Foreskin fibroblast (primary cell): ENCODE measurements at places on chromosomes 3 and 15.
A peak's percentile ranks its signal among the peaks of the same experiment; 100 is the strongest.

DNA sequence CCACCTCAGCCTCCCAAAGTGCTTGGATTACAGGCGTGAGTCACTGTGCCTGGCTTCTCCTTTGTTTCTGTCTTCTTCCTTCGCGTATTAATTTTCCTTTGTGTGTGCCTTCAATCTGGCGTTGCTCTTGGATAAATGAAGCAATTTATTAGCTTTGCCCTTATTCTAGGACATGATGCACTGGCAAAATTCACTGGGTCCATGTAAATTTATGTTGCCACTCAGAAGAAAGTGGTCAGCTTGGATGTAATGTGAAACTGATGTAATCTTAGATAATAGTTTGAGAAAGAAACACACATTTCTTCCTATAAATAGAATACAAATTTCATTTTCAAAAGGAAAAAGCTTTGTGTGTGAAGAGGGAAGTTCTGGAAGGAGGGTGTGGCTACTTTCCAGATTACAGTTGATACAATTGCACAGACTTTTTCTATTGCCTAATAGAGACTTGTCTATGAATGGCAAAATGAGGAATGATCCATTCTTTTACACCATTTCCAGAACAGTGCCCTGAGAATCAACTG, 23.3 kb upstream of the ATP1B3 start:
- no peak for DNase-seq

- DNase-seq: no peak
Measured at GRCh38 chr3:194276768-194277103, 74.4 kb downstream of the CPN2 start.

DNA sequence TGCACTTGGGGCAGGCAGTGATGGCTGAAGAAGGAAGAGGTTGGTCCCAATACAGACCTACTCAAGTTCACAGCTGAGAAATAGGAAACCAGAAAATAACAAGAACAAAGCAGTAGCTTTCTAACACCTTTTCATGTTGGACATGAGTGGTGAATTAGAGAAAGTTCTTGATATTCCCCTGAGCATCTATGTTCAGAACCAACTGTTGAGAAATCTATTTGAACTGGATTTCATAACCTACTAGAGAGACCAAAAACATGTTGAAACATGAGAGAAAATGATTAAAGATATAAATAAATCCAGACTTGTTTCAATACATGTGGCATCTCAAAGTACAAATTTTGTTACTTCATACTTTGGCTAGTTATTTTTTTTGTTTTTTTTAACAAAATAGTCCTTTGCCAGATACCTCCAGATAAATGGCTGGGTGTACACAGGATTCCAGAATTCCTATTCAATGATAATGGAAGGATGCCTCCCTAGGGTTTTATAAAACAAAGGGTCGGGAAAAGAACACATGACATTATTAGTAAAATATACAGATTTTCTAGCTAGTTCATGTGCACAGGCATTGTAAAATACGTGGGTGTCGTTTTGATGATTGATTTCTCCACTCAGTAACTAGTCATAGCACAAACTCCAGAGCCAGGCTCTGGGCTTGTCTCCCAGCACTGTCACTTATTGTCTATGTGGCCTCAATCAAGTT, 34.4 kb upstream of the TNFSF10 start:
- DNase-seq: peak; percentile 11

- no peak for DNase-seq
Measured at GRCh38 chr15:87614704-87615103, 641.8 kb downstream of the NTRK3 start.

DNA sequence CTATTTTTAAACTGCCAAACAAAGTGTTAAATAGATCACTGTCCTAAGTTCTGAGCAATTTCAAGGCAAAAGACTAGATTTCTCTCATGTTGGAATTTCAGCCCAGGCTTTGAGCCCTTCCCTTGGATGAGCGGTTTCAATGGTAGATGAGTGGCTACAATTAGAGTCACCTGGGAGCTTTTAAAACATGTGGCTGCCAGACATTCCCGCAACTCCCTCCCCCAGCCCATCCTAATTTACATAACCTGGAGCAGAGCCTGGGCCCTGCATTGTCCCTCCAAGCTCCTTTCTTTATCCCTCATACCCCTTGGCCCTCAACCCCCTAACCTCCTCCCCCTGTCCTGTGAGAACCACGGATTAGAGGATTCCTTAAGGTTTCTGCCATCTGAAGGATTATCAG, 357.5 kb upstream of the UMPS start:
- DNase-seq: no peak

GRCh38 chr15:98792117-98792516, 143.8 kb downstream of the IGF1R start:
- no peak for DNase-seq
